ENCODE measurements at places on chromosomes 1 and 21.

GRCh38 chr1:192907545-192908243 lies 98.9 kb downstream of the RGS2 start:
- DNase-seq: peak; percentile 8

DNA sequence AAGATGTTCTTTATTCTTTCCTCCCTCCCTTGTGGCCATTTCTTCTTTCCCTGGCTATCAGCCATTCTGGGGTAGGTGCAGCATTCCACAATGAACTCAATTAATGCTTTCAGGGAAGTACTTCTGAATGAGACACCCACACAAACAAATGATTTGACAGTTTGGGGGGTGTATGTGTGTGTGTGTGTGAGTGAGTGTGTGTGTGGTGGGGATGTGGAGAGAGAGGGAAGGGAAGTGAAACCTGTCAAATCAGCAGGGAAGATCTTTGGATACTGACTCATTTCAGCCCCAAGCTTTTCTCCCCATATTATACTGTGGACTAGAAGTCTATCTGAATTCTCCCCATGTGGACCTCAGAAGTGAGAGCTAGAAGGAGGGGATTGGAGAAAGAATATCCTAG lies 154.9 kb upstream of the CD34 start:
- DNase-seq: no peak

DNA sequence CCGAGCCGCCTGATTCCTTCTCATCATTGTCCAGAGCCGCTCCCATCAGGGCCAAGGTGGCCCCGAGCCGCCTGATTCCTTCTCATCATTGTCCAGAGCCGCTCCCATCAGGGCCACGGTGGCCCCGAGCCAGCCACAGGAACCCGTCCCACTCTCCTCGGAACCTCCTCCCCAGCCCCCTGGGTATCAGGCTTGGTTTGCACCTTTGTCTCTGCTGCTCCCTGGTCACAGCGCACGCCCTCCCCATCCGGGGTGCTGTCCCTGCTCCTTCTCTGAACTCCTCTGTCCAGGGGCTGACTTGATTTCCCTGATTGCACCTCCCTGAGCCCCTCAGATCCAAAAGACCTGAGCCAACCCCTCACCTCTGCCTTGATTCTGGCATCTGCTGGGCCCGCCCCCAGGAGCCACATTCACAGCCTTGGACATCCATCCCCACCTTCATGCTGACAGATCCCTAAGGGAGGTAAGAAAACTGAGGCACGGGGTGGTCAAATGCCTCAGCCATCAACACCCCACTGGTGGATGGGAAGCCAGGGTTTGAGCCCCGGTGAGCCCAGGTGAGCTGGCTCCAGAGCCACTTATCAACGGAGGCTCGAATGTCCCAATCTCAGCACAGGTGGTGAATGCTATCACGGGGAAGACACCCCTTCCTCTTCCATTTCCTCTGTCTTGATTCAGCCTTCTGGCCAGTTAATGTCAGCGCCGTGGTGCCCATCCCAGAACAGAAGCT lies 25.6 kb upstream of the COL18A1 start:
- DNase-seq: no peak

- no peak for DNase-seq
Measured at GRCh38 chr1:63498106-63498505, 24.9 kb downstream of the ITGB3BP start.

GRCh38 chr1:201448990-201449389 lies 20.0 kb downstream of the PHLDA3 start:
- no peak for DNase-seq

- no peak for DNase-seq
Measured at GRCh38 chr1:210478820-210479219, 150.1 kb downstream of the HHAT start.

GRCh38 chr1:164771619-164772361 lies 212.8 kb downstream of the PBX1 start:
- DNase-seq: peak; percentile 38

DNA sequence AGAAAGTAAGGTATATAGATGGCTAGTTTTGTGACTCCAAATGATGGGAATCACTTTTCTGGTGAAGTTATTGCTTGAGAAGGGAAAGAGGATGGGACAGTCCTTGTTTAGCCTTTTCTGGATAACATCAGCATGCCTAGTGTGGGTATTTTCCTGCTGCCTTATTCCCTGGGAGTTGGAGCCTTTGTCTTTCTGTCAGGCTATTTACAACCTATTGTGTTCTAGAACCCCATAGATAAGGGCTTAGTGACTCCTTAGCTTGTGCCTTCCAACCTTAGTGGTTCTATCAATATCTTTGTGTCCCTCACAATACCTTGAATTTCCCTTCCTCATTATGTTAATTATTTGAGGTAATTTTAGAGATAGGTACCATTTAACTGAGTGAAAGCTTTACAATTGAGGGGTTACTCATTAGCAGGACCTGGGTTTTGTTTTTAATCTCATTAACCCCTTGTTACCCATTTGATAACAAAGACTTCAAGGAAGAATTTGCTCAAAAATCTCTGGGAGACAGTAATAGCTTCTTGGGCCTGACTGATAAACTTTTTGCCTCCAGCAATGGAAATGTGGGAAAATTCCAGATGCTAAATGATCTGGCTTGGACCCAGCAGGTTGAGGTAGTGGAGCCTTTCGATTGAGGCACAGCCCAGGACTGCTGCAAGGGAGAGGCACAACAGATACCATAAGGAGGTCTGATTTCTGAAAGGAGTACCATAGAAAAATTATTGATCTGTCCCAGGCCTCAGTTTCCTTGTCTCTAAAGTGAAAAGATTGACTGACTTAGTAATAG lies 49.0 kb downstream of the CACHD1 start:
- DNase-seq: no peak

- DNase-seq: no peak
Measured at GRCh38 chr1:32073299-32074229, 825 bp downstream of the TMEM39B start.

GRCh38 chr1:21922090-21923013 lies 14.8 kb downstream of the HSPG2 start:
- DNase-seq: no peak

DNA sequence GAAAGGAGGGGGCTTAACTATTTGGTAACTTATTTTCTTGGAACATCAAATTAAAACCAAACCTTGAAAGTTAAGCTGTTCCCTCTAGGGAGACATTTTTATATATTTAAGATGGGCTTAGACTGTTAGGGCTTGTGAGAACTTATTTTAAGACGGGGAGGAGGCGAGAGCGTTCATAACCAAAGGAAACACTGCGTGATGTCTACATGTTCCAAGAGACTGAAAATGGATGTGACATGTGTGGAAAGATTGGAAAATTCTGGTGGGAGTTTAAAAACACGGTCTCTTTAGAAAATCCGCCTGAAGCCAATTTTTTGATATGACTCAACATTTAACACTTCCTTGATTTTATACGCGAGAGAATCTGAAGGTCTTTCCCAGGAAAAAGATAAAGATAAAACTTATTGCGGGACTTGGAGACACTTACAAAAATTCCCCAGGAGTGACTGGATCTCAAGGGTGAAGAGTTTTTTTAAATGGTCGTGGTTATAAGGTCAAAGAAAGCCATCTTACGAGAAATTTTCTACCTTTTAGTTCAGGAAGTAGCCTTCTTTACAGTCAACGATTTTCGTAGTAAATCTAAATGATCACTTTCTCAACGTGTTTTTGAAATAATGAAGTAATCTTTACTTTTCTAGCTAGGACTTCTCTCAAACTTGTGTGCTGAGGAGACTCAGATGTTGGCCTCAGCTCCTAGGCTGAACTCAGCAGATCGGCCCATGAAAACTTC lies 828 bp downstream of the PNRC2 start:
- DNase-seq: peak; percentile 57

DNA sequence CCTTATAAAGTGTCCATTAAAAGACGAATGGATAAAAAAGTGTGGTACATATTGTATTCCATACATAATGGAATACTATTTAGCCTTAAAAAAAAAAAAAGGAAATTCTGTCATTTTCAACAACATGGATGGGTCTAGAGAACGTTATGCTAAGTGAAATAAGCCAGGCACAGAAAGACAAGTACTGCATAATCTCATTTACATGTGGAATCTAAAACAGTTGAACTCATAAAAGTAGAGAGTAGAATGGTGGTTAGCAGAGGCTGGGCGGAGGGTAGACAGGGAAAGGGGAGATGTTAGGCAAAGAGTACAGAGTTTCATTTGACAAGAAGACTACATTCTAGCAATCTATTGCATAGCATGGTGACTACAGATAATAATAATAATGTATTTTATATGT lies 2.6 kb downstream of the CTSS start:
- no peak for DNase-seq

DNA sequence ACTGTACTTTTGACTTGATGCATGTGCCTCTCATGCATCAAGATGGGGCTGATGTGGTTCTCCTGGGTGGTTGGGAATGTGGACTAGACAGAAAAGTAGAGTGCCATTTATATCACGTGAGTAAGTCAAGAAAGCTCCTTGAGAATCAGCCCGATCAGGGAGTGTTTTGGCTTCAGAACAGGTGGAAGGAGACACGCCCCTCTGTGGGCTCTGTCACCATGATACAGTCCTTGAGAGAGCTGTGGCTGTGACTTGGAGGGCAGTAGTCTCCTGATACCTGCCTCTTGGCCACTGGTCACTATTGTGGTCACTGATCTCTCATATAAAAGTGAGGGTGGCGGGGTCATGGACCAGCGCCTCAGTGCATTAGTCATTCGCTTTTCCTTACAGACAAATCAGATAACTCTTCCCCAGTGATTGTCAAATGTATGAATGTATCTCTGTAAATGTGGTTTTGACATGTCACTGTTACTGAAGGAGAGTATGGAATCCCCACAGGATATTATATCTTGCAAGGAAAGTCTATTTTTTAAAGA lies 8.9 kb upstream of the C4BPB start:
- DNase-seq: no peak

GRCh38 chr1:60672449-60672848 lies 409.9 kb upstream of the NFIA start:
- no peak for DNase-seq

GRCh38 chr21:22363504-22363903 lies 1365.3 kb downstream of the NCAM2 start:
- DNase-seq: no peak

DNA sequence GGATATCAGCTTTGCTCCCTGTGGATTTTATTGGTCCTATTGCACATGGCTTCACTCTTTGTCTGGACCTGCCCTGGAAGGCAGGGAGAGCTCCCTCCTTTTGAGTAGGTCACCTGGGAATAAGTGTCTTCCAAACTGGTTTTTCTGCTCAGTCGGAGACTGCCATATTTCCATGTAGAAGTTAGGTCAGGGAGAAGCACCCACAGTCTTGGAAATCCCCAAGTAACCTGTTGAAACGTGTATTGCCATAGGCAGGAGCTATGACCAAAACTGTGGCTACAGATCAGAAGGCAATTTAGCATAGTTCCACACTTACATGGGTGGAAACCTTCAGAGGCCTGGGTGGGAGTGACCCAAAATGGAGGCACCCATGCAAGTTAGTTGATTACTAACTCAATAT lies 3.5 kb upstream of the GNG12 start:
- DNase-seq: no peak

- DNase-seq: peak; percentile 65
Measured at GRCh38 chr1:167057241-167057688, 32.9 kb downstream of the GPA33 start.

DNA sequence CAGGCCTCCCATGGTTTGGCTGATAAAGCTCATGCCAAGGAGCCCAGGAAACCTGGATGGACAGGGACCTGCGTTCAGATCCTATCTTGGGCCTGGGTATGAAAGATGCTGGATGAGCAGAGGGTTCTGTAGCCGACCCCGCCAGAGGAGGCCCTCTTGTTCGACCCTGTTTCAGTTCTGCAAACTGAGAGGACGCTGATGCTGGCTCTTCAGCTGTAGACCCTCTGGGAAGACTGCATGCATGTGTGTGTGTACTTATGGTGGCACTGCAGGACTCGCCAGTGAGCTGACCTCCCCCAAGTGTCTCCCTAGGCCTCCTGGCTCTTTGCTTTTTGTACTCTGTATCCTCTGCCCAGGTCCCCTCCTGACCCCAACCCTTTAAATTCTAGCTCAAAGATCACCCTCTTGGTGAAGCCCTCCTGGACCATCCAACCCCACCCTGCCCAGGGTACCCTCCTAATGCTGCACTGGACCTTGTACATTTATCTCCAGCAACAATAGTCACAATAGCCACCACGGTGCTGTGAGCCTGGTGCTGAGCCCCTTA lies 1.6 kb downstream of the EPS8L3 start:
- no peak for DNase-seq

GRCh38 chr1:66401244-66401643 lies 132.7 kb upstream of the SGIP1 start:
- no peak for DNase-seq

Data from trophoblast cell (in vitro differentiated cells and primary cell).